ENCODE measurements at places on chromosomes 12 and 14.

DNA sequence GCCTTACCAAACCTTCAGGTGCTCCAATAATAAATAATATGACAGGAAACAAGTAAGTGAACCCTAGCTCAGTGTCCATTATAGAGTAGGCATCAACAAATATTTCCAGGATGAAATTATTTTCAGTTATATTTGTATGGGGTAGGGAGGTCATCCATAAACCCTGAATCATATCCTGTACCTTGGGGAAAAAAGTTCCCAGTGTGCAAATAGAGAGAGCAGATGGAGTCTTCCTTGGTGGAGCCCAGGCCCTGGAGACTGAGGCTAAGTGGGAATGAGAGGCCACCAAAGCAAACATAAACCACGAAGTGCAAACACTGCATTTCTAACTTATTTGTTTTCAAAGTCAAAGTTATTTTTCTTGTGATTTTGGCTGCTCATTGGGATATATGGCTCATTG lies 8.5 kb upstream of the ERP27 start:
- no peak for DNase-seq

GRCh38 chr12:92621833-92622232 lies 81.0 kb upstream of the PLEKHG7 start:
- DNase-seq: no peak

- no peak for DNase-seq
Measured at GRCh38 chr12:65825183-65825506, 862 bp downstream of the HMGA2 start.

- no peak for DNase-seq
Measured at GRCh38 chr12:74105434-74105833, 432.2 kb upstream of the ATXN7L3B start.

DNA sequence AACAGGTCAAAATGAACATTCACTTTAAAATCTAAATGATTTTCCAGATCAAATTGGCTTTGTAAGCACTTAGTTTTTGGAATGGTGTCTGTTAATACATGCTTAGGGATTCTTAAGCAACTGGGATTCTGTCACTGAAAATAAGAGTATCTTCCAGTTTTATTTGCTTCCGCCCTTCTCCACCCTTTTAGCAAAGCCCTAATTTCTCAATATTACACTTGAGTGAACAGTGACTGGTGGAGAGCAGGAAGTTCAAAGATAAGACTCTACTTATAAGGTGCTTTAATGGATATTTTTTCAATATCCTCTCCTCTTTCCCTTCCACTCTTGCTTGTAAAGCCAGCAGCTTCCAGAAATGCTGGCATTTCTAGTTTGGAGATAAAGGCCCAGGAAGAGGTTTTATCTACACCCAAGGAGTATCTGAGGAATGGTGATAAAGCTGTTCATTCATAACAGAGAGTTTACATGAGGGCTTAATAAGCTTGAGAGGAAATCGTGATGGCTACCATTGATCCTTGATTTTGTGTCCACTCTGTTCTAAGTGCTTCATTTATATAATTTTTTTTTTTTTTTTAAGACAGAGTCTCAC lies 265.9 kb upstream of the PRICKLE1 start:
- DNase-seq: no peak

DNA sequence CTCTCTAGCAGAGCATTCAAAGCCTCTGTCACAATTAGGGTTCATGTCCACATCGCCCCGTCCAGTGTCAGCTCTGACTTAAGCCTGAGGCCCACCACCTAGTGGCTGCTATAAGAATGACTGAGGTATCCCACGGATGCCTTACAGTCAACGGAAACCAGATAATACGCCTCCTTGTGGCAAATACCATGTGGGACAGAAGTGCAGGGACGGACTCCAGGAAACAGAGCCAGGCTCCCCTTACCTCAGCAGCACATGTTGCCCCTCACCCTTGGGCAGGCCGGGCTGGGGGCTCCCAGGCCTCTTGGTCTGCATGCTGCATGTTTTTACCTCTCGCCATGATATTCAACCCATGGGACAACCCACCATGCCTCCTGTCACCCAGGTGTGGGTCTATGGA lies 86.3 kb downstream of the VWF start:
- no peak for DNase-seq

DNA sequence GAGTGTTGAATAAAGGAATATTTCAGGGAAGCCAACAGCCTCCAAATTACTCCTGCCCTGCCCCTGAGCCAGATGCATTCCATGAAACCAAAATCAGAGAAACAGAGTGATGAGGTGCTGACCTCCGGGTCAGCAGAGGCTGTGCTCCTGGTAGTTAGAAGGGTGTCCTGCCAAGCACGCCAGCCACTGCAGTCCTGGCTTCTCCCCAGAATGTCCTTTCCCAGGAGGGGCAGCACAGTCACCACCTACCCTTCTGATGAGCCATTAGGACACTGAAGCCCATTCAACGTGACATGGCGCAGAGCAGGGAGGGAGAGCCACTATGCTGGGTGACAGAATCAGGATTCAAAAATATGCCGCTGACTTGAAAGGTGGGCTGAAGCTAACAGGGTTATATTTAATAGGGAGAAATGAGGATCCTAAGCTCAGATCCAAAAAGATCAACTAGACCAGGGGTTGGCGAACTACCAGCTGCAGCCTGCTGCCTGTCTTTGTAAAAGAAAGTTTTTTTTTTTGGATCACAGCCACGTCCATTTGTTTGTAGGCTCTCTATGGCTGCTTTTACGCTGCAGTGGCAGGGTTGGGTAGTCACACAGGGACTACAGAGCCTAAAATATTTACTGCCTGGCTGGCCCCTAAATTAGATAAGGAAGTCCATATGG lies 34.5 kb upstream of the PLEK2 start:
- DNase-seq: no peak

- no peak for DNase-seq
Measured at GRCh38 chr14:98579140-98579539, 692.9 kb downstream of the BCL11B start.

GRCh38 chr12:94988471-94988870 lies 15.0 kb downstream of the NDUFA12 start:
- DNase-seq: no peak

DNA sequence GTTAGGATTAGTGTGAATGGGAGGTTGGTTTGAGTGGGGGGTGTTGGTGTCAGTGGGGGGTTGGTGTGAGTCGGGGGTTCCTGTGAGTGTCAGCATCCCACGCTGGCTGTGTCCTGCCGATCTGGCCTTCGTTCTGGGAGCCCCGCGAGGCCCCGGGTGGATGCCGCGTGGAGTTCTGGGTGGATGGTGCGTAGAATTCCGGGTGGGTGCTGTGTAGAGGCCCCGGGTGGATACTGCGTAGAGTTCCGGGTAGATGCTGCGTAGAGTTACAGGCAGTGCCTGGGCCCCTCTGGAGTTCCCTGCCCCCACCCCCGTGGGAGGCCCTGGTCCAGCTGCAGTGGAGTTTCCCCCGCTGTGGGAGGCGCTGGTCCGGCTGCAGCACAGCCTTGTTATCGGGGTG lies 8.7 kb downstream of the NOC4L start:
- no peak for DNase-seq

- no peak for DNase-seq
Measured at GRCh38 chr12:121202407-121203355, 7.2 kb upstream of the P2RX4 start.

GRCh38 chr14:58027904-58028303 lies 124.1 kb downstream of the ARMH4 start:
- DNase-seq: no peak

- DNase-seq: no peak
Measured at GRCh38 chr12:31362115-31362758, 36.3 kb upstream of the SINHCAF start.

DNA sequence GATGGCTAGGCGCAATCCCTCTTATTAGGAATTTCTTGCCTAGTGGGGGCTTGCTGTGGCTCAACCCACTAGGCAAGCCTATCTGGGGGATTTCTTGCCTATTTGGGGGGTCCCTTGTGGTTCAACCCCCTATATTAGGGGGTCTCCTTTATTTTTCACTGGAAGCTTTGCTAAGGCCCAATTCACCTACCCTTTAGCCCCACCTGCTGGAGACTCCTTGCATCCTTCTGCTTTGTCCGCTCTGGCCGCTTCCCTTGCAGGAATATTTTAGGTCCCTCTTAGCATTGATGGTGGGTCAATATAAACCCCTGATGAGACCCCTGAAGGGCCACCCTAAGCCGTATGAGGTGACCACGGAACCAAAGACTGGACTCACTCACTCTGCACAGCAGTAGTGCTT lies 1552.1 kb downstream of the AACS start:
- no peak for DNase-seq

DNA sequence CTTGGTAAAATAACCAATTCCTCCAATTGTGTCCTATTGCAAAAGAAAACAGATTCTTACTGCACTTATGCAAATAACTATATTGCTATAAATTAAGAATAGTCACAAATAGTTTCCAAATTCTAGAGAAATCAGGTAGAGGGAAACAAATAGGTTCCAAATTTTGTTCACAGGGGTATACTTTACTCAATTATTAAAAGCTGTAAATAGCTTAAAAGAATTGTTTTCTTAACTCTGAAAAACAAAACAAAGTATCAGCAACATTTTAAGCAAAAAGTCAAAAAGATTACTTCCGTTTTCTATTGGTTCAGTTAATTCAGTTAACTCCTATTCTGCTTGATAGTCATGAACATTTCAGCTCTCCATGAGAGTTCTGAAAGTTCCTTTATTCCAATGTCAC lies 85.6 kb upstream of the PPP4R3A start:
- DNase-seq: no peak
